ENCODE measurements at places on chromosomes 3 and 15.

- H3K4me1 ChIP-seq, result peaks cover 3% of the 10 kb centered on the region
- no peak overlapping the region for H3K4me3 ChIP-seq
- H3K36me3 ChIP-seq, result peaks cover 50% of the 10 kb centered on the region
- H3K27me3 ChIP-seq, result no peaks in the 10 kb centered on the region
- DNase-seq, result no peak
- no peak overlapping the region for H3K27ac ChIP-seq
Observed at GRCh38 chr3:41239587-41239986, 40.3 kb downstream of the CTNNB1 start.

- H3K27me3 ChIP-seq, result no peaks in the 10 kb centered on the region
- H3K4me1 ChIP-seq, result no peaks in the 10 kb centered on the region
- H3K27ac ChIP-seq, result no peak overlapping the region
- no peak overlapping the region for H3K4me3 ChIP-seq
- H3K36me3 ChIP-seq, result no peaks in the 10 kb centered on the region
Observed at GRCh38 chr3:195821403-195822130, 9.8 kb upstream of the MUC4 start.

DNA sequence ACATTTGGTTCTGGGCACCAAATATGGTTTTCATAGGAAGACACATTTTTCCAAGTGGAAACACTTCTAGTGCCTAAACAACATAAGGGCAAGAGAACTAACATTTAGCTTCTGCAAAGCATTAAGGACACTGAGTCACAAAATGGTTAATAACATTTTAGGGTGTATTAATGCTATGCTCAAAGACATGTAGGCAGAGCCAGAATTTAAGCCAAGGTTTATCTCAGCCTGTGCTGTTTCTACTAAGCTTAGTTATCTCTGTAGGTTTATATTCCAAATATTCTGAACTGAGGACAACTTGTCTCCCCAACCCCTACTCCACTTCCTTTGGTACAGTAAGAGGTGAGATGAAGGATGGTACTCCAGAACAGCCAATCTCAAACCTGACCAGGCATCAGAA, 54.1 kb upstream of the AKAP13 start:
- H3K4me3 ChIP-seq, result no peak overlapping the region
- H3K27ac ChIP-seq, result no peak overlapping the region
- peaks cover 2% of the 10 kb centered on the region for H3K4me1 ChIP-seq
- no peak for DNase-seq
- H3K27me3 ChIP-seq, result no peaks in the 10 kb centered on the region
- H3K36me3 ChIP-seq, result no peaks in the 10 kb centered on the region

GRCh38 chr3:156726456-156726855, 52.1 kb downstream of the TIPARP start:
- DNase-seq, result no peak
- H3K4me3 ChIP-seq, result no peak overlapping the region
- H3K4me1 ChIP-seq, result peaks cover 7% of the 10 kb centered on the region
- no peaks in the 10 kb centered on the region for H3K36me3 ChIP-seq

GRCh38 chr3:122533931-122534334, 19.2 kb upstream of the KPNA1 start:
- no peaks in the 10 kb centered on the region for H3K36me3 ChIP-seq
- H3K27me3 ChIP-seq, result no peaks in the 10 kb centered on the region
- H3K4me1 ChIP-seq, result no peaks in the 10 kb centered on the region
- no peak for DNase-seq
- no peak overlapping the region for H3K4me3 ChIP-seq
- H3K27ac ChIP-seq, result no peak overlapping the region

- no peak for DNase-seq
- no peaks in the 10 kb centered on the region for H3K27me3 ChIP-seq
- H3K4me3 ChIP-seq, result no peak overlapping the region
- no peaks in the 10 kb centered on the region for H3K36me3 ChIP-seq
Observed at GRCh38 chr15:99336794-99337193, 85.5 kb downstream of the LRRC28 start.

GRCh38 chr3:98846101-98846500, 55.4 kb downstream of the DCBLD2 start:
- no peaks in the 10 kb centered on the region for H3K4me1 ChIP-seq
- H3K36me3 ChIP-seq, result no peaks in the 10 kb centered on the region
- H3K4me3 ChIP-seq, result no peak overlapping the region
- H3K27ac ChIP-seq, result no peak overlapping the region

DNA sequence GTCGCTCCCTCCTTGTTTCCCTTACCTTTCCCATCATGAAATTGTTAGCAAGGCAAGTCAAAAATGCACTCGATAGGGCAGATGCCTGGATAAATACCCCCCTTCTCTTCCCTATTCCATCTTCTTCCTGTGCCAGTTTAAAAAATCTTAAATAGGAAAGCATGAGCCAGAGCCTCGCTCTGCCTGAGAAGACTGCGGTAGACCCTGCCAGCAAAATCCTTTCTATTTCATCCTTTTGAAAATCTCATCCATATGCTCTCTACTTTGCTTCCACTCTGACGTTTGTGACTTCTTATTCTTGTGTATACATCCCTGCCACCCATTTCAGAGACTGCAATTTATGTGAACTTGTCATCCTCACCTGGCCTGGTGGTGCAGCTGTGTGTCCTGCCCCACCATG, 114.6 kb upstream of the ETV5 start:
- no peaks in the 10 kb centered on the region for H3K36me3 ChIP-seq
- no peak for DNase-seq
- H3K27me3 ChIP-seq, result 0 out of 2 replicates have a peak, but pooled peaks cover 2% of the 10 kb centered on the region
- no peaks in the 10 kb centered on the region for H3K4me1 ChIP-seq

- H3K4me3 ChIP-seq, result no peak overlapping the region
- no peaks in the 10 kb centered on the region for H3K27me3 ChIP-seq
- no peaks in the 10 kb centered on the region for H3K4me1 ChIP-seq
- no peak for DNase-seq
- no peaks in the 10 kb centered on the region for H3K36me3 ChIP-seq
- H3K27ac ChIP-seq, result no peak overlapping the region
Observed at GRCh38 chr3:161153480-161153879, 48.3 kb upstream of the B3GALNT1 start.

DNA sequence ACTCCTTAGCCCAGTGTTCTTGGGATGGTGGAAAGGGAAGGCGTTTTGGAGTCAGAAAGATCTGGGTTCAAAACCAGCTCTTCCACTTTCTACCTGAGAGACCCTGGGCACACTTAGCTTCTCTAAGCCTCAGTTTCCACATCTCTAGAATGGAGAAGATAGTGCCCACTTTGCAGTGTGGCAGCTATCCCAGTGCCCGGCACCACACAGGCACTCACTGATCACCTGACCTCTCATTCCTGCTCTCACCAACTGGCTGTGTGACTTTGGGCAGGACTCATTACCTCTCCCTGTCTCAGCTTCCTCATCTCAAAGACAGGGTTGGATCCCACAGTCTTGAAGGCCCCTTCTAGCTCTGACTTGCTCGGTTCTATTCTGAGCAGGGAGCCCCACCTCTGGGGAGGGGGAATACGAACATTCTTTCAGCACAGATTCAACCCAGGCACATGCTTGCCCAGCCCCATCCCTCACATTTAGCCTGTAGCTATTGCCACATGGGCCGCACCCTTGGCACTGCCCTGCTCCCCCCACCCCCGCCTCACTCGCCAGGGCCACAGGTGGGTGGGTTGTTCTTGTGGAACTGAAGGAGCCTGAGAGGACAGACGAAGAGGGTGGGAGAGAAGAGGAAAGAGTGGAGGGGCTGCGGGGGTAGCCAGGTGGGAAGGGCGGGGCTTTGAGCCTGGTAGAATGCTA, 39.2 kb downstream of the EPHB3 start:
- DNase-seq, result no peak
- H3K36me3 ChIP-seq, result no peaks in the 10 kb centered on the region
- H3K27ac ChIP-seq, result no peak overlapping the region
- peak overlapping the region; percentile 67 for H3K4me3 ChIP-seq

DNA sequence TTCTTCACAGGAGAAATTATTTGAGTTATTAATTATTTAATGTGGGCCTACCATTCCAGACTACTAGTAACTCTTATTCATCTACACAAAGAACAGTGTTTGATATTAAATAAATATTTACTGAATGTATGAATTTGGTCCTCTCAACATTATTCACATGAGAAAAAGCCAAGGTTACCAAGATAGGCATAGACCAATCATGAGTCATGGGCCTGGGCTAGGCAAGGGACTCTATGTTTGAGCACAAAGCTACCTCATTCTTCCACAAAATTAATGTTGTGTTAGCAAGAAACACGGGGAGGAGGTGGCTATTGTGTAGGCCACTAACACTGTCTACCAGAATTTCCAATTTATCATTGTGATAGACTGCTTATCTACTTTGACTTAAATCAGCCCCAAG, 115.7 kb downstream of the SERPINI1 start:
- no peaks in the 10 kb centered on the region for H3K27me3 ChIP-seq
- no peak overlapping the region for H3K27ac ChIP-seq
- no peak for DNase-seq
- H3K4me1 ChIP-seq, result no peaks in the 10 kb centered on the region

DNA sequence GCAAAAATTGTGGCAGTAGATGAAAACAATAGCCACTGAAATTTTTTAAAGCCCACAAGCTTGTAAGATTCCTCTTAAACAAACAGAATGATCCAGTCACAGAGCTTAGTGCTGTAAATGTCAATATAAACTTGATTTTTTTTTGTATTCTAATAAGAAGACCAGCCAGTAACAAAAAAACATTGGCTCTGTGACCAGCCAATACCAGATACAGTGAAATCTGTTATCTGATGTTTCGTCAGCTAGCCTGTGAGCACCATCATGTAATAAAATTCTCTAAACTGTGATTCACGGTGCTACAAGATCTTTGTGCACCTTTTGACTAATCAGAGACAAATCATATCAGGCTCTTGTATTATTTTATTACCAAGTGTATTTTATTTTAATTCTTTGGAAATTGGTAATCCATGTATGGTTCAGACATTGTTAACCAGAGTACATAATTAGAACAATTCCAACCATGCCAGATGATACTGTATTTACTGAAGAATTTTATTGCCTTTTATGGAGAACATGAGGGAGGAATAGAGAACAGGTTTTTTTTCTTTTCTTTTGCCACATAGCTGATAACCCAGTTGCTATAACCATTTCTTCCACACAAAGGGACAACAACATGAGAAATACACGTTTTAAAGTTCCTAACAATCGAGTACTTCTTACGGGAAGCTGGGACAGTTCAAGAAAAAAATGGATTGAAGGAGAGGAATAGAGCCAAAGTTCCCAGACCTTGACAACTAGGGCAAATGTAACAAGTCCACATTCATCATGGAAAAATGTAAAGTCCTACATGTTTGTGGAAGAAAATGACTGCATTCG, 71.9 kb downstream of the FILIP1L start:
- no peaks in the 10 kb centered on the region for H3K36me3 ChIP-seq
- H3K27me3 ChIP-seq, result no peaks in the 10 kb centered on the region
- H3K27ac ChIP-seq, result no peak overlapping the region
- H3K4me3 ChIP-seq, result no peak overlapping the region
- H3K4me1 ChIP-seq, result peaks cover 3% of the 10 kb centered on the region

GRCh38 chr15:78004222-78004727, 73.2 kb downstream of the TBC1D2B start:
- no peak overlapping the region for H3K4me3 ChIP-seq
- no peaks in the 10 kb centered on the region for H3K27me3 ChIP-seq
- no peak for DNase-seq
- H3K4me1 ChIP-seq, result no peaks in the 10 kb centered on the region

DNA sequence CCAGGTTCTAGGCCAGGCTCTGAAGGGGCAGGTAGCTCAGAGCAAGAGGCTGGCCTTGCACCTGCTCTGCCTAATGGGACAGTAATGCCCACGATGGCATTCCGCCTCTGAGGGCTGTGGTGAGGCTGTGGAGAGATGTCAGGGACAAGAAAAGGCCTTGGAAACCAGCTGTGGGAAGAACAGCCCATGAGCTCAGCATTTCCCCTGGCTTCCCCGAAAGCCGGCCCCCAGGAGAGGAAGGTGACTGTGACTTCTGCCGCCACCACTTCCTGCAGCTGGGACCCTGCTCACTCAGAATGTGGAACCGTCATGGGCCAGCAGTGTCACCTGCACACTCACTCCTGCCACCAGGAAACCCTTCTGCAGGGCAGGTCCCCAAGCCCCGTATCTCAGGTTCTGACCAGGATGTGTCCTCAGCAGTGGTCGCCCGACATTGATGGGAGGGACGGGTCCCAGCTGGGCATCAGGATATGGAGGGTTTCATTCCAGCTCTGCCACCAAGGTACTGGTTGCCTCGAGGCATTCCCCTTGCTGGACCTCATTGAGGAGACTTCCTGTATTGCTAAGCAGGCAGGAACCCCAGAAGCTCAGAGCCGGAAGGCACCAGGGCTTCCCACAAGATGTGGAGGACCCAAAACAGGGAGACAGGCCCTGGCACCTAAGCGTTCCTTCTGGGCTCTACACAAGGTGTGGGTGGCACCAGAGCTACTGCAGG, 30.7 kb downstream of the SEMA7A start:
- H3K4me3 ChIP-seq, result no peak overlapping the region
- no peaks in the 10 kb centered on the region for H3K27me3 ChIP-seq
- DNase-seq, result no peak
- no peak overlapping the region for H3K27ac ChIP-seq

- peak overlapping the region; percentile 26 for H3K4me3 ChIP-seq
- H3K27ac ChIP-seq, result no peak overlapping the region
- no peaks in the 10 kb centered on the region for H3K36me3 ChIP-seq
- H3K27me3 ChIP-seq, result peaks cover 75% of the 10 kb centered on the region
Observed at GRCh38 chr15:96331144-96331944, 844 bp downstream of the NR2F2 start.

GRCh38 chr3:17155951-17156350, 271.2 kb downstream of the PLCL2 start:
- H3K4me1 ChIP-seq, result no peaks in the 10 kb centered on the region
- no peak overlapping the region for H3K27ac ChIP-seq
- H3K36me3 ChIP-seq, result no peaks in the 10 kb centered on the region
- DNase-seq, result no peak
- H3K4me3 ChIP-seq, result no peak overlapping the region
- no peaks in the 10 kb centered on the region for H3K27me3 ChIP-seq

- no peak for DNase-seq
- H3K27me3 ChIP-seq, result no peaks in the 10 kb centered on the region
- 0 out of 2 replicates have a peak, but pooled peaks cover 2% of the 10 kb centered on the region for H3K4me1 ChIP-seq
- no peaks in the 10 kb centered on the region for H3K36me3 ChIP-seq
Observed at GRCh38 chr3:69204315-69204957, 82.0 kb upstream of the LMOD3 start.

DNA sequence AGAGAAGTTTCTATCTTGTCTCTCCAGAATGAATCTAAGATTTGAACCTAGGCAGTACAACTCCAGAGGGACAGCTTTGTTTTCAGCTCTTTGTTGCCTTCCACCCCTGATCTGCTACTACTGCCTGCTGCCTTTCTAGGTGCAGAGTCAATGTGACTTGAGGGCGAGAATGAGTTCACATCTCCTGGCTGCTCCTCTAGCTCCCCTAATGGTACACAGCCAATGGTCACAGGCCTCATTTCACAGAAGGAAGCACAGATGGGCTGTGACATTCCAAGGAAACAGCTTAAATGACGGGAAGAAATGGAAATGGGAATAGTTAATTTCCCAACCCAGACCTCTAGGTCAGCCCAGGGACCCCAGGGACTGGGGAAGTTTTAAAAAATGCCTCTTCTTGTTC, 32.4 kb downstream of the FAM43A start:
- no peak for DNase-seq
- no peaks in the 10 kb centered on the region for H3K36me3 ChIP-seq
- no peak overlapping the region for H3K4me3 ChIP-seq
- no peak overlapping the region for H3K27ac ChIP-seq
- no peaks in the 10 kb centered on the region for H3K4me1 ChIP-seq

All from H1 (cell line).